ENCODE measurements at places on chromosomes 4 and X. TPM values are rescaled to one million over a fixed set of nuclear protein-coding genes. Genes with fewer than 3 reads are reported as not detected.

FAM47A gene
- not detected for total RNA-seq

- no peak overlapping the region for H3K4me3 ChIP-seq
- peak overlapping the region; percentile 23 for H3K27ac ChIP-seq
Measured at GRCh38 chr4:25440478-25441030, 63.5 kb downstream of the ANAPC4 start.

DNA sequence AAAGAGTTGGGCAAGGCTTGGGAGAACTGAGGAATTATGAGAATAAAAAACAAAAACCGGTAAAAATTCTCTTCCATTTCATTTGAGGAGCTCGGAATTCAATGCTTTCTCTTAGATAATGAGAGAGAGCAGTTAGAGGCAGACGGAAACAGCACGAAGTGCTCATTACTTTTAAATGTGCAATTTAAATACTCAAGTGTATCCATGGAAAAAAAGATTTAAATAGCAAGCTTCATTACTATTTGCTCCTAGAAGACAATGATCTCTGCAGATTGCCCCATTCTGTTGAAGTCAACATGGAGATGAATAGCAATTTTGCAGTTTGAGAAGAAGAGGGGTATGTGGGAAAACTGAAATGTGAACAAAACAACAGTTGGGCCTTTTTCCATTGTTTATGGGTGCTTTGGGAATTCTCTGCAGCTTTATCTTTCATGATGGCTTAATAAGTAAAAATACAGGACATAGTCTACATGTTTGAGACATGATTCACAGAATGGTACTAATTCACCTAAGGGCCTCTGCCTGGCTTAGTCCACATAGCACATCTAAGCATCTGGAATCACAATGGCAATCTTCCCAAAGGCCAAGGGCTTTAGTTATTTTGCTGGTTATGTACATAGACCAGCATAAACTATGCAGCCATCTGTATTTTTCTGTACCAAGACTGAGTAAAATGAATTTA, 512.7 kb upstream of the FAT1 start:
- H3K4me1 ChIP-seq = no peaks in the 10 kb centered on the region
- H3K27ac ChIP-seq = no peak overlapping the region
- H3K4me3 ChIP-seq = no peak overlapping the region
- no peak for DNase-seq

GRCh38 chrX:6149060-6149872, 79.4 kb downstream of the NLGN4X start:
- H3K4me1 ChIP-seq = no peaks in the 10 kb centered on the region
- H3K4me3 ChIP-seq = no peak overlapping the region
- no peaks in the 10 kb centered on the region for H3K27me3 ChIP-seq
- no peak overlapping the region for H3K27ac ChIP-seq
- no peak for DNase-seq

- no peak for DNase-seq
- no peak overlapping the region for H3K27ac ChIP-seq
- no peaks in the 10 kb centered on the region for H3K4me1 ChIP-seq
- H3K4me3 ChIP-seq = no peak overlapping the region
Measured at GRCh38 chrX:47748576-47748975, 88.1 kb upstream of the ZNF81 start.

DNA sequence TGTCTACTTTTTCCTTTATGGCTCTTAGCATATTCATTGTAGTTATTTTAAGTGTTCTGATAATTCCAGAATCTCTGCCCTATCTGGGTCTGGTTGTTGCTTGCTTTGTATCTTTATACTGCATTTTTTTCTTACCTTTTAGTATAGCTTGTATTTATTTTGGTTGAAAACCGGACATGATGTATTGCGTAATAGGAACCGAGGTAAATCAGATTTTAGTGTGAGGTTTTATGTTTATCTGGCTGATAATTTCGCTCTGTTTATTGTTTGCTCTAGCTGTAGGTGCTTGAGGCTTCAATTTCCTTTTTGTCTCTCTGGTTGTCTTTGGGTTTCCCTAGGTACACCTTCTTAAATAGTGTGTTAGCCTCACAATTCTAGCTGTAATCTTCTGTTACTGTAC, 263.8 kb upstream of the LCORL start:
- no peaks in the 10 kb centered on the region for H3K36me3 ChIP-seq
- no peak overlapping the region for H3K27ac ChIP-seq
- DNase-seq = no peak

DNA sequence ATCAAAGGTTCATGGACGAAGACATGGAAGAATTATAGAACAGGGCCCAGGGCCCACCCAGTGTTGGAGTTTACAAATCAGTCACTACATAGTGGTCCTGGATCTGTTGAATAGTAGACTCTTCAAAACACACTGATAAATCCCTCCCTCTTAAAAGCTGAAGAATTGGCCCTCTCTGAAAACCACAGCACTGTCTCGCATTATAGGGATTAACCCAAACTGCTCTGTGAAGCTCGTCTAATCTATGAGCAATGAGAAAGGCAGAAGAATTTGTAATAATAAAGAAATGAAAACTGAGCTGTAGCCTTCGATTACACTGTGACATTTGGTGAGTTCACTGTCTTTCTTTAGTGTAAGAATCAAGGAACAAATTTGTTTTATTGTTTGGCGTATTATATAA, 92.5 kb upstream of the ZFP42 start:
- H3K27me3 ChIP-seq = no peaks in the 10 kb centered on the region
- no peak for DNase-seq
- no peaks in the 10 kb centered on the region for H3K4me1 ChIP-seq
- H3K27ac ChIP-seq = no peak overlapping the region

PPEF1 gene
- 0.50 TPM for total RNA-seq

DNA sequence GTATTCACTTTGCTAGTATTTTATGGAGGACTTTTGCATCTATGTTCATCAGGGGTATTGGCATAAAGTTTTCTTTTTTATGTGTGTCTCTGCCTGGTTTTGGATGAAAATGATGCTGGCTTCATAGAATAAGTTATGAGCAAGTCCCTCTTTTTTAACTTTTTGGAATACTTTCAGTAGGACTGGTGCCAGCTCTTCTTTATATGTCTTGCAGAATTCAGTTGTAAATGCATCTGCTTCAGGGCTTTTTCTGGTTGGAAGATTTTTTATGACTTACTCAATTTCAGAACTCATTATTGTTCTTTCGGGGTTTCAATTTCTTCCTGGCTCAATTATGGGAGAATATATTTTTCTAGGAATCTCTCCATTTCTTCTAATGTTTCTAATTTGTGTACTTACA, 9.1 kb upstream of the CSN2 start:
- no peaks in the 10 kb centered on the region for H3K36me3 ChIP-seq
- H3K27me3 ChIP-seq = no peaks in the 10 kb centered on the region
- no peak for DNase-seq
- H3K4me1 ChIP-seq = no peaks in the 10 kb centered on the region

DNA sequence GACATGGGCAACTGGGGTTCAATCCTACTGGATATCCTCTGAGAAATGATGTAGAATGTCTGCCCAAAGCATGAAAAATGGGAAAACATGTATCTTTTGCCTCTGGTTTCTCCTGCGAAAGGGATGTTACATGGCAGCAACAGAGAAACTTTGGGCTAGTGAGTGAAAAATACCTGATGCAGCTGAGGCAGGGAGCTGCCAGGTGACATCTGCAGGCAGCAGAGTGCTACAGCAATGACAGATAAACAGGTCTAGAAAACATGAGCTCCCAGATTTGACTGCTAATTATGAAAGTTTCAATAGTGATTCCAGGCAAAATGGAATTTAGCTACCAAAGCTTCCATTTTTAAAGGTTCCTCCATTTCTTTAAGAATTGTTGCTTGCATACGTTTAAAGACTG, 4.8 kb upstream of the CXCL1 start:
- H3K36me3 ChIP-seq = no peaks in the 10 kb centered on the region
- peaks cover 28% of the 10 kb centered on the region for H3K4me1 ChIP-seq
- H3K27me3 ChIP-seq = no peaks in the 10 kb centered on the region

DNA sequence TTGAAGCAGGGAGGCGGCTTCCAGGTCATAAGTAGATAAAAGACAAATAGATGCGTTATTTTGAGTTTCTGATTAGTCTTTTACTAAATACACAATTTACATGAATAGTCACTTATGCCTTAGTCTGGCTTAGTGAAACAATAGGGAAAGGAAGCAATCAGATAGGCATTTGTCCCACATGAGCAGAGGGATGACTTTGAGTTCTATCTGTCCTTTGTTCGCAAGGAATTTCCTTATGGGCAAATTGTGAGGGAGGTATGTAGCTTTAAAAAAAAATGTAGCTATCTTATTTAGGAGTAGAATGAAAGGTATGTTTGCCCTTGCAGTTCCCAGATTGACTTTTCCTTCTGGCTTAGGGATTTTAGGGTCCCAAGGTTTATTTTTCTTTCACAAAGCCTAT, 26.3 kb upstream of the ADH1C start:
- H3K4me3 ChIP-seq = no peak overlapping the region
- no peaks in the 10 kb centered on the region for H3K36me3 ChIP-seq
- H3K27me3 ChIP-seq = no peaks in the 10 kb centered on the region
- no peaks in the 10 kb centered on the region for H3K4me1 ChIP-seq
- H3K27ac ChIP-seq = no peak overlapping the region
- DNase-seq = no peak

DNA sequence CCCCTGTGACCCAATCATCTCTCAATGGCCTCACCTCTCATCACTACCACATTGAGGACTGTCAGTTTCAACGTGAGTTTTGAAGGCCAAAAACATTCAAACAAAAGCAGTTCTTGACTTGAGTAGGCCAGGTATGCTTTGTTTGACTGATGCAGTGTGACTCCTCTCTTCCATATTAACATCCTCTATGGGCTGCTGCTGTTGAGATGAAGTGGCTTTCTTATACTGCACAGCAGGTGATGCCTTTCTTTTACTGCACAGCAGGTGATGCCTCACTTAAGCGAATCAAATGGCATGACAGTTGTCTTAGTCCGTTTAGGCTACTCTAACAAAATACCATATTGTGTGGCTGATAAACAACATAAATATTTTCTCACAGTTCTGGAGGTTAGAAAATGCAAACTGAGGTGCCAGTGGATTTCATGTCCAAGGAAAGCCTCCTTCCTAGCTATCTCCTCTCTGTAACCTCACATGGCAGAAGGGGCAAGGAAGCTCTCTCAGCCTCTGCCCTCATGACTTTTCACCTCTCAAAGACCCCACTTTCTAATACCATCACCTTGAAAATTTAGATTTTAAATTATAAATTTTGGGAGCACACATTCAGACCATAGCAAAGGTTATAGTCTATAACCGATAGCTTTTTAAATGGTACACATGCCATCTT, 2267.9 kb upstream of the AGA start:
- no peaks in the 10 kb centered on the region for H3K4me1 ChIP-seq
- no peaks in the 10 kb centered on the region for H3K36me3 ChIP-seq
- H3K4me3 ChIP-seq = no peak overlapping the region

CC2D2A gene
- 25.0 TPM for total RNA-seq

DNA sequence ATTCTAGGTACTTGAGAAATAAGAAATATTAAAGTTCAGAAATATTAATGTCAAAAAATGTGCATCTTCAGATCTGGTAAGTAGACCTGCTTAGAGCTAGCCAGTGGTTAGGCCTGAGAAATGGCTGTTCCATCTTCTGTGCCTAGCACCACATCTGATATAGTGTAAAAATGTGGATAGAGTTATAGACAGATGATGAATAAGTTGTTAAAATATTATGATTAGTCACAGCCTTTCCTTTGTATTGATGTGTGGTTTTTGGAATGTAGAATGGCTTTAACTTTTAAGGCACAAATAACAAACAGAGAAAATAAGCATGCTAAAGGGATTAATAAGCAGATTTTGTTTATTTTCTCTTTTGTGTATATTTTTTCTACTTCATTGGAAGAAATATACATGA, 133.5 kb upstream of the NUDT6 start:
- no peaks in the 10 kb centered on the region for H3K4me1 ChIP-seq
- no peaks in the 10 kb centered on the region for H3K27me3 ChIP-seq
- no peak overlapping the region for H3K4me3 ChIP-seq
- no peak overlapping the region for H3K27ac ChIP-seq

INTS12 gene
- total RNA-seq = 14.9 TPM

- H3K36me3 ChIP-seq = no peaks in the 10 kb centered on the region
- H3K27ac ChIP-seq = no peak overlapping the region
- no peaks in the 10 kb centered on the region for H3K4me1 ChIP-seq
- no peak overlapping the region for H3K4me3 ChIP-seq
- DNase-seq = no peak
Measured at GRCh38 chrX:12582649-12583048, 208.6 kb upstream of the PRPS2 start.

- no peak overlapping the region for H3K4me3 ChIP-seq
- no peaks in the 10 kb centered on the region for H3K27me3 ChIP-seq
- no peaks in the 10 kb centered on the region for H3K36me3 ChIP-seq
- peak; percentile 83 for DNase-seq
- H3K27ac ChIP-seq = no peak overlapping the region
Measured at GRCh38 chrX:2677764-2678163, 13.3 kb upstream of the CD99 start.

- peaks cover 4% of the 10 kb centered on the region for H3K27me3 ChIP-seq
- no peak overlapping the region for H3K4me3 ChIP-seq
- H3K36me3 ChIP-seq = no peaks in the 10 kb centered on the region
- DNase-seq = no peak
Measured at GRCh38 chrX:105972690-105973386, 65.7 kb downstream of the SERPINA7 start.

DGKQ gene
- 19.8 TPM for total RNA-seq

- no peaks in the 10 kb centered on the region for H3K36me3 ChIP-seq
- H3K4me1 ChIP-seq = peaks cover 18% of the 10 kb centered on the region
- H3K27me3 ChIP-seq = no peaks in the 10 kb centered on the region
- no peak for DNase-seq
- H3K27ac ChIP-seq = no peak overlapping the region
Measured at GRCh38 chr4:118759481-118759880, 74.3 kb downstream of the METTL14 start.

DNA sequence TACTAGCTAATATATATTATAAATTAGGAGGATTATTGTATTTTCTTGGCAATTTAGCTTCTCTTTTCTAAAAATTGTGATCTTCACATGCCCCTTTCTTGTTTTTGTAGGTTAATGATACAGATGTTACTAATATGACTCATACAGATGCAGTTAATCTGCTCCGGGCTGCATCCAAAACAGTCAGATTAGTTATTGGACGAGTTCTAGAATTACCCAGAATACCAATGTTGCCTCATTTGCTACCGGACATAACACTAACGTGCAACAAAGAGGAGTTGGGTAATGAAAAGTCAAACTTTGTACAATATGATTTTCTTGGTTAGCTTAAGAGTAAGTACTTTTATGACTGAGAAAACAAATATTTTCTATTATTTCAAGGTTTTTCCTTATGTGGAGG, 74.1 kb downstream of the SLC10A6 start:
- DNase-seq = no peak
- H3K27me3 ChIP-seq = no peaks in the 10 kb centered on the region
- no peaks in the 10 kb centered on the region for H3K36me3 ChIP-seq
- no peak overlapping the region for H3K27ac ChIP-seq

DNA sequence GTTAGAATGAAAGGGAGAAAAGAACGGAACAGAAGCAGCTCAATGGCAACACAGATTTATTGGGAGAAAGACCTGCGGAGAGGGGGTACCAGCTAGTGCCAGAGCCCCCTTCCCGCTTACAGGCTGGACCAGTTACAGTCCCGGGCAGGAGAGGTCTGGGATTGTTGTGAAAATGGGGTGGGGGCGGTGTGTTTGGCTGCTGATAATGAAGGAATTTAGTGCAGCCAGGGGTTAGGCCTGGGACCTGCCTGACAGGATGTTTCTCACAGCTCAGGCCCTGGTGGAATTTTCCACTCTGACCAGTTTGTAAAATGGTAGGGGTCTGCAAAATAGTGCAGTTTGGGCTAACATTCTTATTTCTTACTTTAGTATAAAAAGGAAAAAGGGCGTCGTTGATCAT, 75.4 kb upstream of the SPIN4 start:
- H3K27ac ChIP-seq = no peak overlapping the region
- H3K4me3 ChIP-seq = no peak overlapping the region
- DNase-seq = no peak
- H3K4me1 ChIP-seq = no peaks in the 10 kb centered on the region
